NCI-H1436 treated with DMSO at 0.1 percent for 48 hours (cell line): ENCODE measurements at places on chromosomes 4 and X.

- DNase-seq = no peak
Observed at GRCh38 chrX:108304210-108304609, 134.0 kb downstream of the COL4A6 start.

- DNase-seq = no peak
Observed at GRCh38 chr4:104829761-104830160, 316.9 kb upstream of the TET2 start.

GRCh38 chrX:124035657-124036056, 74.2 kb downstream of the STAG2 start:
- DNase-seq = no peak

DNA sequence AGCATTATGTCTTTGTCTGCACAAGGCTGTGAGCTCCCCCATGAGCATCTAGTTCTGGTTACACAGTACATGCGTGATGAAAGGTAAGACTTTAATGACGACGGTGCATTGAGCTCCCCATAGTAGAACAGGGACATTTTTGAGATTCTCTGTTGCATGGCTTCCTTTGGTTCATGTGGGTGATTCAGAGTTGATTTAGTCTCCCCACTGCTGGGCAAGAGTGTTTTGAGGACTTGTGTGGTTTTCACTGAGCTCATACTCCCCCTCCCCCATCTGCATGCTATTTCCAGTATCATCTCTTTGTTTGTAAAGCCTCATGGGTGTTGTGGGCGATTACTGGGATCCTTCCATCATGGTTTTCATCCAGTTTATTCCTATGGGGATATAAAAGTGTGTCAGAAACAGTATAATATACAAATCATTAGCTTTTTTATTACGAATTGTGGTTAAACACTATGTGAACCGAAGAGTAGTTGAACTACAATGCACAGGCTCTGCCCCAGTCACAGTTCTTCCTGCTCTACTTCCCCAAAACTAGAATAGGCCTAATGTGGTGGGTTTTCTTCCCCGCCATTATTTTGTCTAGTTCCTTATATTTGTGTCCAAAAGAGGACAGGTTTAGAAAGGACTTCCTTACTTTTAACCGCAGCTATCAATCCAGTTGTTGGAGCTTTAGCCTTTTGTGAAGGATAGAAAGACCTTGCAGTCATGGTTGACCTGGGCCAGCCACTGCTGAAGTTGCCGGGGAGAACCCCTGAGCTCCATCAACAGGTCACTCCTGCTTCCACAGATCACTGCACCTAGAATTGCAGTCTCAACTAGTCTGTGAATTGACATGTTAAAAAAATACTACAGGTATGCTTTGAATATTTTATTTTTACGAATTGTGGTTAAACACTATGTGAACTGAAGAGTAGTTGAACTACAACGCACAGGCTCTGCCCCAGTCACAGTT, 30.4 kb downstream of the KIT start:
- DNase-seq = no peak

DNA sequence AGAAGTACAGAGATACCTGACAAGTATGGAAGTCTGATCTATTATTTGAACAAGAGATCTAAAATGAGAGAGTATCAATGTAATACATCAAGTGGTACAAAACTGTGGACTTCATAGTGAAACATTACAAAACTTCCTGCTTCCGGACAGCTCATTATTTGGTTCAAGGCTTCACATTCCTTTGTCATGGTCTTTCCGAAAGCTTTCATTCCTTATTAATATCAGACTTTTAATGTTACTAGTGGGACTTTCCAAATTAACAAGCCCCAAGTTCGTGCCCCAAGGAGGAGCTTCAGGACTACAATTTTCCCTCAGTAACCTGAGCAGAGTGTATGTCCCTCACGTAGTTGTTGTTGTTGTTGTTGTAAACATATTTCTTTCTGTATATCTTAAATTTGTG, 1.2 kb downstream of the CHIC2 start:
- no peak for DNase-seq

DNA sequence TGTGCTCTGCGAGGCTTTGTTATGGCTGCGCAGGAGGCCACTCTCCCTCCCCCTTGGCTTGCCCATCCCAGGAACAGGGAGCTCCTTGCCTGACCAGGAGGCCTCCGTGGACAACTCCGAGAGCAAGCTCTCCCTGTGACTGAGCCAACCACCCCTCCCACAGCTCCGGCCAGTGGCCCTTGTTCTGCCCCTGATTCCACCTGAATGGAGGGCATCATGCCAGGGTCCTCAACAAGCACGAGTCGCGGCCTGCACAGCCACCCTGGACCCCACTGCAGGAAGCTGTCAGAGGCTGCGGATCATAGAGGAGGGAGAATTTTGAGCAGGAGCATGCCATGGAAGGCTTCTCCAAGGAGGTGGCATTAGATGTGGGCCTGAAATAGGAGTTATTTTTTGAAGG, 44.8 kb upstream of the GRPEL1 start:
- no peak for DNase-seq

GRCh38 chrX:130145123-130145522, 20.5 kb downstream of the AIFM1 start:
- no peak for DNase-seq

- DNase-seq = no peak
Observed at GRCh38 chrX:150192816-150193215, 170.3 kb upstream of the MAMLD1 start.

- no peak for DNase-seq
Observed at GRCh38 chrX:18491587-18492340, 66.4 kb downstream of the CDKL5 start.

DNA sequence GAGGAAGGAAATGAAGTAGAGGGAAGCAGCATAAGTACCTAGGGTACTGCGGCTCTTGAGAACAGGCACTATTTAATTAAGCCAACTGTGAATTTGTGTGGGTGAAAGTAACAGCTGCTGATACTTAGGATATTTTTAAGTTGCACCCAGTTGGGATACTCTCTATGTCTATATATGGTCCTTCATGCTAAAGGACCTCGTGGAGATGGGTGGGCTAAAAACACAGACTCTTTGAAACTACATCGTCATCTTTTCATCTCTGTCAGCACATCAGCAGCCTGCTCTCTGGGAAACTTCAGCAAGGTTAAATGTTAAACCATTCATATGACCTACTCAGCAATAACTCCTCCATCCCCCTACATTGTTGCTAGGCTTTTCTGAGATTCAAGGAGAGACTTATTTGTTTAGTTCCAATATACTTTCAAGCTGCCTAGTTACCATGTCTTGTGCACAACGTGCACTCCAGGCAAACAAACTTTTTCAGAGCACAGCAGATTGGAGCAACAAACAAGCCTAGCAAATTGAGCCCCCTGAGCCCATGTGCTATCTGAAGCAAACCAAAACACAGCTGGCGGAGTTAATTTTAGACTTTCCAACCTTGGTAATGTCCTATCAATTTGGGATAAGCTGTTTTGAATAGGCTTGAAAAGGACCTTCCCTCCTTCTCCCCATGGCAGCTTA, 6.2 kb upstream of the MOB1B start:
- no peak for DNase-seq
